Renal cortical epithelial cell (primary cell): ENCODE measurements at places on chromosomes 7 and 10.
A peak's percentile ranks its signal among the peaks of the same experiment; 100 is the strongest.

- peak; percentile 36 for DNase-seq
Observed at GRCh38 chr7:127682140-127682539, 30.1 kb downstream of the SND1 start.

GRCh38 chr7:7271094-7271874 is 88.9 kb downstream of the C1GALT1 start:
- peak; percentile 75 for DNase-seq

GRCh38 chr10:53122281-53122680 is 349.7 kb upstream of the MBL2 start:
- DNase-seq: no peak

DNA sequence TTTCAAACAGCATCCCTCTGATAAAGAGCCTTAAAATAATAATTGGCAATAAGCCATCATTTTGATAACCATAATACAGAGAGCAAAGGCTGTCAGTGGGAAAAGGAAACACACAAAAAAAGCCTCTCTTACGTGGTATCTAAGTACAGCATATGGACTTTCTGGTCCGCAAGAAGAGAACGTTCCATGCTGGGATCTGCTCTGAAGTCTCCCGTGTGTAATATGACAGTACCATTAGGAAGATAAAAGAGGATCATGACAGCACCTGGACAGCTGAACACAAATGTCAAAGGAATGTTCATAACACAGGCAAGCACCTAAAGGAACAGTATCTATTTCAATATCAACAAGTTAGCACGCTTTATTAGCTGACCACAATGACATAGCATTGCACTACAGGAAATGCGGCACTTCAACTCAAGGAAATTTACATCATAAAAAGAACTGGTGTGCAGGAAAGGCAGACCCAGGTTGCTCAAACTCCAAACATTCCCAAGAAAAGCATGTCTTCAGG is 9.9 kb downstream of the DCLRE1A start:
- DNase-seq: no peak

DNA sequence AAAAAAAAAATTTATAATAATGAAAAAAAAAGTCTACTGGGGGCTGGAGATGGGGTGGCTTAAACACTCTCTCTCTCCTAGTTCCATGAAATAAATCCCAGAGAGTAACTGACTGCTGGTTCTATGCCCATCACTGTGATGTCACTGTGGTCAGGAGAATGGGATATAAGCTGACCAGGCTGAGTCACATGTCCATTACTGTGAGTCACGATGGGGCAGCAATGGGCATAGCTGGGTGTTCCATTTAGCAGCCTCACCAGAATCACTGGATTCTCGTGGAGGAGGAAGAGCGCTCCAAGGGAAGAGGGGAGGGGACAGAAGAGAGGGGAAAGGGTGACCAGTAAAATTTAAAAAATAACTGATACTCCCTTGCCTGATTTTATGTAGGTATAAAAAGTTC is 37.1 kb downstream of the MASTL start:
- peak; percentile 96 for DNase-seq

- no peak for DNase-seq
Observed at GRCh38 chr7:70006261-70006920, 408.1 kb downstream of the AUTS2 start.

DNA sequence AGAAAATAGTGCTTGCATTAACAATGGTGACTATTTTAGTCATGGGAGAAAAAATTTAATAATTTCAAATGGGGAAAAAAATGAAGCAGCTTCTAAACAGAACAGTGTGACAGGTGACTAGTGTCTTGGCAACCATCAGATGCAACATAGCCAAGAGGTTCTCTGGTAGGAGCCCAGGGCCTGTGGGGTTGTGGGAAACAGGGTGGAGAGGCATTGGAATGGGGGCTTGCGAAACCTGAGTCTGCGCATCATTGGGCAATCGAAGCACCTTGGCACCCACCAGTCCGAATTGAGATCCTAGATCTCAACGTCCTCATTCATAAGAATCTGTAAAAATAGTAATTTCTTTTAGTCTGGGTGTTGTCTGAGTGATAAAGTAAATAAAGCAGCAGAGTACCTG is 19.2 kb upstream of the PARD3 start:
- DNase-seq: no peak

GRCh38 chr7:36207451-36208291 is 54.6 kb downstream of the EEPD1 start:
- peak; percentile 93 for DNase-seq

- peak; percentile 81 for DNase-seq
Observed at GRCh38 chr10:5545778-5546710, 21.3 kb downstream of the CALML3 start.

- no peak for DNase-seq
Observed at GRCh38 chr10:20593649-20594048, 303.5 kb downstream of the NEBL start.

DNA sequence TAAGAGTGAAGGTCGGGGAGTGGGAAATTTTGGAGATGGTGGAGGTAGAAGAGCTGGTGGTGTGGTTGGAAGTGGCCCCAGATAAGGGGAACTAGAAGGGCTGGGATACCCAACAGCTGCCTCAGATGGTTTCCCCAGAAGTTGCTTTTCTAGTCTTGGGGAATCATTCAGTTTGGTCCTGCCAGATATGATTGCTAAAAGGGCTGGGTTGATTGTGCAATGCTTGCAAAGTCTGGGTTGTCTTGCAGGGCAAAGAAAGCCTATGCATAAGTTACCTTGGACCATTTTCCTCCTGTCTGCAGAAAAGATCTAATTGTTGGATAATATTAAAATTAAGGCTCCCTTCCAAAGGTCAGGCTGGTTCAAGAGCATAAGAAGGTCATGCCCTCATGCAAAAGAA is 213.8 kb upstream of the ZNF804B start:
- no peak for DNase-seq

- DNase-seq: no peak
Observed at GRCh38 chr10:63553473-63553872, 32.3 kb downstream of the REEP3 start.

DNA sequence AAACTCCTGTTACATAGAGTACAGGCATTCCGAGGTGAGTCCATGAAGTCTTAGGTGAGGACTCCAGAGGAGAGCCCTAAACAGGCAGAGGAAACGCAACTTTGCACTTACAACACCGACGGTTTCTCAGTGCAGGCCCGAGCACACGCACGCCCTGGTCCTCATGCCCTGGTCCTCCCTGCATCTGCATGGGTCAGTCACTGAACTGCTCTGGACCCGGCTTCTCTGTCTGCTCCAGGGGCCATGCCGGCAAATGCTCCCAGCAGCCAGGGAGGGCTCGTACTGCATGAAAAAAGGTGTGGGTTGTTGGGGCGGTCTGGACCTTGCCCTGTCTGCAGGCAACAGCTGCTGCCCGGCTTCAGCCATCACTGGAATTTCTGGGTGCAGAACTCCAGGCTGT is 317.3 kb upstream of the SHH start:
- DNase-seq: no peak

- no peak for DNase-seq
Observed at GRCh38 chr7:106032295-106032694, 69.2 kb downstream of the CDHR3 start.

- no peak for DNase-seq
Observed at GRCh38 chr10:31757386-31757791, 171.2 kb downstream of the ARHGAP12 start.
